T follicular helper cell (primary cell): ENCODE measurements at places on chromosomes 16 and 17.

GRCh38 chr16:359067-359763 lies 6.7 kb upstream of the AXIN1 start:
- DNase-seq: no peak

- DNase-seq: no peak
Observed at GRCh38 chr16:52487849-52488457, 59.0 kb downstream of the TOX3 start.

DNA sequence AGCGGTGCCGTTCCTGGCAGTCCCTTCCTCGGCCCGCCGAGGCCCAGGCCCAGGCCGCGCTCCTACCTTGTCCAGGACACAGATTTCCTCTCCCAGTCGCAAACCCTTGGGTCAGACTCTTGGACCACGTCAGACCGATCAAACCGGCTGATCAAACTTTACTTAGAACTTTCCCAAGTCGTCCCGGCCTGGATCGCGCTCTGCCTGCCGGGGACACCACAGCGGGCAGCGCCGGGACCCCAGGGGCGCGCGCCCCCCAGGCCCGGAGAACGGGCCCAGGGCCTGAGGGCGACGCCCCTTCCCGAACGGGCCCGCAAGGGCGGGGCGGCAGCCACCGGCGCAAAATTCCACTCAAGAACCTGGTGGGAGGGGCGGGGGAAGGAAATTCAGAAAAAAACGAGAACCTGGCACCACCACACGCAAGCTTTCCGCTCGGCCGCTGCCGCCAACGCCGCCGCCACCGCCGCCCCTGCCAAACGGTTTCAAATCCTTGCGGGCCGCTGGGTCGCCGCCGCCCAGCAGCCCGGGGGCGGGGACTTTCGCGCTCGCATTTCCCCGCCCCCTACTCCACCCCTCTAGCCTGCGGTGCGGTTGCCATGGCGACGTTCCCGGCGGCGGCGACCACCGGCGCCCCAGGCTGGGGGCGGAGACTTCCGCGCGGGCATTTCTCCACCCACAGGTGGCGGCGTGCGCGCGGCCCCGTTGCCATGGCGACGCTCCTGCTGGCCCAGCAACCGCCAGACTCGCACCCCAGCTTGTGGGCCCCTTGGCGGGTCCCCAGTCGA lies at the start of gene CEP112:
TSS of gene CEP112 (minus strand) at position 541 of the 785 bp plus-strand sequence.
- peak; percentile 80 for DNase-seq

DNA sequence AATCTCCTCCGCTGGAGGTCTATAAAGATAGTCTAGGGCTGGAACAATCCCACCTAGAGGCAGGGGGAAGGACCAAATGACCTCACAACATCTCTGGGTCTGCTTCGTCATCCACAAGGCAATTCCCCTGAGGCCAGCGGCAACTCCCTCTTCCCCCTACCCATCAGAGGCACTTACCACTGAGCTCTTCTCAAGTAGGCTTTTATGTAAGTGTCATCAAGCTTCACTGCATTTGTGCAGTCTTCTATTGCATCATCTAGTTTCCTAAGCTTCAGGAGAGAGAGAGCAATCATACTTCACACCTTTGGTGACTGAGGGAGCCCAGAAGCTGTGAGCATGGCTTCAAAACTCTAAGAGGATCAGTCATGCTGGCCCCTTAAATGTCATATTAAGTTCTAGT lies 21.0 kb downstream of the CNP start:
- DNase-seq: no peak

DNA sequence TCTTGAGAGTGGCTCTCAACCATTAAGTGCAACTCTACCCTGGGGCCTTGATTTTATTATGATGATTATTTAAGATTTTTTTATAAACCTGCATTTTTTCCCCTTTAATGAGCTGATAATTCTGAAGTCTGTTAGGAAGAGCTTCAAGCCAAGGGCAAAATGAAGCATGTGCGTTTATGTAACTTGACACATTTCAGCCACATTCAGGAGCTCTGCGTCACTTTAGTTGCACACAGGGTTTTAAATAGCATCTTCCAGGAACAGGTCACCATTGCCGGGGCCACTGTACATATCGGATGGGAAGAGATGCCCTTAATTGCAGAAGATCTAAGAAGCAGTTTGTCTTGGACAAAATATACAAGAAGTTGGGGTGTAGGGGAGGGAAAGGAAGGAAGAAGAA lies 89.6 kb downstream of the BMERB1 start:
- no peak for DNase-seq

DNA sequence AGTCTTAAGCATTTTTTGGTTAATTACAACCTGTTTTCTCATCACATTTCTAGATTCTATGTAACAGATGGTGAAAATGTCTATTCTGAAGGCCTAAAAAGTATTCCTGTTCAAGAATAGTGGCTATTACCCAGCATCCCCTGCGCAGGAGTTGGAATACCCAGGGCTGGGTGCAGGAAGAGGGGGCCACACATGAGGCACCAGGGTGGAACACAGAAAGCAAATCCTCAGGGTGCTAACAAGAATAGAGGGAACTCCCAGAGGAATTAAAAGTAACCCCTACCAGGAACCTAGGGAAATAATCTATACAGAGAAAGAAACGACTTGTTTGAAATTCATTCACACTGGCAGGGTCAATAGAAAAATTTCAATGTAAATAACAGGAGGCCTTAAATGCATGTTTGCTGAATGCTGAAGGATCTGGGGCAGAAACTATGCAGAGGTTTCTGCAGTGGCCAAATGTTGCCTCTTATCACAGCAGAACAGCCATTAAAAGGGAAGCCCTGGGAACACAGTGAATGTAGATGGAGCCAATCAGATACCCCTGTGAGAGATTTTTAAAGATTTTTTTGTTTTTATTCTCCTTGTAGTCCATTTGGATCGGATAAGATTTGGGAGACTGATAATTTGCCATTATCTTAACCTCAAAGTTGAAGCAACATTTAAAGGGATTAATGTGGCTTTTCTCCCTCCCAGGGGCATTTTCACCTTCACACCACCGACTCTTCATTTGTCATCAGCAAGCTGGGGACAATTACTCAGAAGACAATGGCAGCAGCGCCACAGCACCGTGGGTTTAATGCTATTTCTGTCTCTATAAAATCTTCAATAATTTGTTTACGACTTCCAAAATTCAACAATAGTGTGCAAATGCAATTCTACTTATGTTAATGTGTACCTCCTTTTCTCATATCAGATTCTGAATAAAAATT lies 196.0 kb upstream of the PSMD7 start:
- no peak for DNase-seq

DNA sequence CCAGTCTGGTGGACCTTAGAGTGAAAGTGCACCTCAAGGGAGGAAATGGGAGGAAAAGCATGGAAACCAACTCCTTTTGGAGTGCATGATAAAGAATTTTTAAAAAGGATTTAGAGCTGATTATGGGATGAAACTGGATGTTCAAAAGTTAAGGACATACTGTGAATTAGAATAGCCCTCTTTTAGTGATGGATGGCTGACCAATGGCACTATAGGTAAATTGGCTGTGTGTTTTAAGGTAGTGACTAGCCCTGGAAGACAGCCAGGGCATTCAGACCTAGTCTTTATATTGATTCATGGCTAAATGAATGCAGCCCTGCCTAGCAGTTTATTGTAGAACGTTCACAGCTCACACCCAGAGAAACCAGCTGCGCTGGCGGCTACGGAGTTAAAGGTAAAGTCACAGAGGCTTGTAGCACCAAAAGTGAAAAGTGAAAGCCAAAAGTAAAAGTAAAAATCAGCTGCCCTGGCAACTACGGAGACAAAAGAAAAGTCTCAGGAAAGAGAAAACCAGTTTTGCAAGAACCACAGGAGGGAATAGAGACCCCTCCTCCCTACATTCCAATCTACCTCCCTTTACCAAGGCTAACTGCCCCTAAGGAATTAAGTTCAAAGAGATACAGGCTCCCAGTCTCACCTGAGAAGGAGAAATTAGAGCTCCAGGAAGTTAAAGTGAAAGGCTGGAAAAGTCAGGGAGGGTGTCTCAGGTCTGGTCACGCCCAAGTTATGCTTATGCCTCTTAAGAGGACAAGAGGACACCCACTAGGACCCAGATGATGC lies 21.8 kb downstream of the ACSM1 start:
- DNase-seq: no peak

GRCh38 chr17:17460038-17460437 lies 16.8 kb upstream of the MED9 start:
- no peak for DNase-seq

DNA sequence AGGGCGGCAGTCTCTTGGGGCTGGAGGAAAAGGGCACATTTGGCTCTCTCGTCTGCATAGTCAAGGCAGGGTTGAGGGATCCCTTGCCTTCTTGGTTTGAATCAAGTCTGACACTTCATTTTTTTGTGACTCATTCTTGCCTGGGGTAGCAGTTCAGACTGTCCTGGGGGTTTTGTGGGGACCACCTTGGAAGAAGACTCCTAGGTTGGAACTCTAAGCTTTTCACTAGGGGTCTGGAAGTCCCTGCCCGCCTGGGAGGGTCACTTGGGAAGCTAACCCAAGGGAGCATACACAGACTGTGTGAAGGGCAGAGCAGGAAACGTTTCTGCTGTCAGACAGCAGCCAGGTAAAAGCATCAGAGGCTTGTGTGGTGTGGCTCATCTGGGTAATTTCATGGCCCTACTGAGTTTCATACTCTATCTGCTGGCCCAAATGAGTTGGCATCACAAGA lies 11.3 kb downstream of the YPEL2 start:
- DNase-seq: no peak

GRCh38 chr17:6870841-6871240 lies 39.3 kb upstream of the TEKT1 start:
- no peak for DNase-seq

GRCh38 chr17:14744761-14745473 lies 444.0 kb downstream of the HS3ST3B1 start:
- DNase-seq: no peak

GRCh38 chr17:64252831-64253230 lies 10.2 kb downstream of the TEX2 start:
- DNase-seq: no peak

DNA sequence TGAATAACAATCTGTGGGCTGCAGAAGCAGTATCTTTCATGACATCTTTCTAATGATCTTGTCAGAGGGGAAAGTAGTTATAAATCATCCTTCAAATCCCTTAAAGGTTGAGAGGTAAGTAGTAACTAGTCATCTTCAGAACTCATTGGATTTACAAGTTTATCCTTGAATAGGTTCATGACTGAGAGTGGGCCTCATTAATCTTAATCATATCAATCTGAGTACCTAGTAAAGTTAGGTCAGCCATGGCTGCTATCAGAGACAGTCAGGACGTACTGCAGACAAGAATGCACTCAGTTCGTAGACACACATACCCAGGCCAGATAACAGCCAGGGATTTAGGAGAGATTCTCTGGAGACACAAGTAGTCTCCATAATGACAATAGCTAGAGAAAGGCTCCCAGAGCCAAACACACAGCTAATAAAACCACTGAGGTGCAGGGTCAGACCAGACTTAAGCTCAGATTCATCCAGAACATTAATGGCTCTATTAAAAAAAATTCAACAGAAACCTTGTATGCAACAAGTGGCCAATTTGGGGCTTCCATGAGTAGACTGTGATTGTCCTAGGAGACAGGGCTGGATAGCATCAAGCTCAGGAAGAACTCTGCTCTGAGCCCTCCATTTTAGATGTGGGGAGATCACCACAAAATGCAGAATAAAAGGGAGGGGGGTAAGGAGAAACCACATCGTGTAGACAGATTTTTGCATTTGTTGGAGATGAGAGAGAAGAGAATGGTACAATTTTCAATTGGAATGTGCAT lies 65.8 kb downstream of the TBX4 start:
- DNase-seq: no peak

GRCh38 chr17:9926150-9926804 lies 21.2 kb upstream of the RCVRN start:
- no peak for DNase-seq

- DNase-seq: peak; percentile 30
Observed at GRCh38 chr16:2178321-2179106, 17.9 kb downstream of the CASKIN1 start.

DNA sequence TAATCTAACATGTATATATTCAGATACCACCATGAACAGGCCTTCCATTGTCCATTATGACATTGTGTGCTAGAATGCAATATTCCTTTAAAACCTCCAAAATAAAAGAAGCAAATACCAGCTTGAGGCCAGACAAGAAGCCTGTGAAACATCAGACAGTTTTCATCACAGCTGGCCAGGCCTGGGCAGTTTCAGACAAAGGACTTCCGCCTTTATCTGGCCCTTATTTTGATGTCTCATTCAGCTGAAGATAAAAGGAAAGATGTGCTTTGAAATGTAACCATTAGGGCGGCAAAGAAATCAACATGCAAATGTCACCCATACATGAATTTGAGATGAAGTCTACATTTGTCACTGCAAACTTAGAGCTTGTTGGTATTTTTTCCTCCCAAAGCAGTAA lies 737.5 kb downstream of the KCNJ2 start:
- DNase-seq: no peak

GRCh38 chr16:28062261-28062846 lies 1.2 kb downstream of the GSG1L start:
- DNase-seq: no peak

- no peak for DNase-seq
Observed at GRCh38 chr16:7629571-7629970, 296.9 kb downstream of the RBFOX1 start.

GRCh38 chr17:66330646-66331037 lies 28.2 kb downstream of the PRKCA start:
- DNase-seq: no peak

DNA sequence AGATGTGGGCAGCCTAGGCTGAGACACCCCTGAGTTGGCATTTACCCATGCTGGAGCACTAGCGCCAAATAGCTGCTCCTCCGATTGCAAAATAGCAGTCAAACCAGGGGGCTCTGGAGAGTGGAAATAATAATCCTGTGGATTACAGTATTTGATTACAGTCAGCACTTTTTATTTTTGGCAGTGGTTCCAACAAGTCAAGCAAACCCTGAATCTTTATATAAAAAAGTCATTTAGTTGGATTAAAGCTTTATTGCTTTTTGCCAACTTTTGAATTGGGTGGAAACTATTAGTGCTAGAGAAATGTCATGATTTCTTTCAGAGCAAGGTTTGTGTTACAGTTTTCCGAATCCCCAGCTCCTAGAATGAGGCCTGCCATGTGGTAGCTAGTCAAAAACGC lies 99.3 kb upstream of the FAM20A start:
- DNase-seq: no peak

GRCh38 chr17:38349097-38349730 lies 2.4 kb upstream of the SOCS7 start:
- DNase-seq: peak; percentile 73

DNA sequence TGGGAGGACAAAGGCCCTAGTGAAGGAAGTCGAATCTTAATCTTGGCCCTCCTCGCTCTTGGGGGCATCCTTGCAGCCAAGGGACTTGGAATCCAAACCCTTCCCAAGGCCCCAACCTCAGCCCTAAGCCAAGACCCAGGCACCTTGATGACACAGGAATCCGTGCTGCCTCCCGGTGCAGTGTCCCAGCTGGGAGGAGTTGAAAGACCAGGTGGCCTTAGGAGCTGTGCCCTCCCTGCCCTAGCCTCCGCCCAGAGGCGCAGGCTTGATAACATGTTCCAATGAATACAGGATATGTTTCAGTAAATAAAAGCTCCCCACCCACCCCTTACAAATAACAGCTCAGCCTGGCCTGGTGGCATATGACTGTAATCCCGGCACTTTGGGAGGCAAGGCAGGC lies at the start of gene CHST5:
TSS of gene CHST5 (minus strand) at position 208 of the 400 bp plus-strand sequence. CDS start 5,724 bp downstream, outside the sequence.
- DNase-seq: no peak

GRCh38 chr16:3173892-3174617 lies 13.9 kb upstream of the OR1F1 start:
- DNase-seq: no peak

- no peak for DNase-seq
Observed at GRCh38 chr16:29315916-29316517, 90.5 kb downstream of the NPIPB11 start.
